ENCODE measurements at places on chromosomes 11 and 22.
A peak's percentile ranks its signal among the peaks of the same experiment; 100 is the strongest.

DNA sequence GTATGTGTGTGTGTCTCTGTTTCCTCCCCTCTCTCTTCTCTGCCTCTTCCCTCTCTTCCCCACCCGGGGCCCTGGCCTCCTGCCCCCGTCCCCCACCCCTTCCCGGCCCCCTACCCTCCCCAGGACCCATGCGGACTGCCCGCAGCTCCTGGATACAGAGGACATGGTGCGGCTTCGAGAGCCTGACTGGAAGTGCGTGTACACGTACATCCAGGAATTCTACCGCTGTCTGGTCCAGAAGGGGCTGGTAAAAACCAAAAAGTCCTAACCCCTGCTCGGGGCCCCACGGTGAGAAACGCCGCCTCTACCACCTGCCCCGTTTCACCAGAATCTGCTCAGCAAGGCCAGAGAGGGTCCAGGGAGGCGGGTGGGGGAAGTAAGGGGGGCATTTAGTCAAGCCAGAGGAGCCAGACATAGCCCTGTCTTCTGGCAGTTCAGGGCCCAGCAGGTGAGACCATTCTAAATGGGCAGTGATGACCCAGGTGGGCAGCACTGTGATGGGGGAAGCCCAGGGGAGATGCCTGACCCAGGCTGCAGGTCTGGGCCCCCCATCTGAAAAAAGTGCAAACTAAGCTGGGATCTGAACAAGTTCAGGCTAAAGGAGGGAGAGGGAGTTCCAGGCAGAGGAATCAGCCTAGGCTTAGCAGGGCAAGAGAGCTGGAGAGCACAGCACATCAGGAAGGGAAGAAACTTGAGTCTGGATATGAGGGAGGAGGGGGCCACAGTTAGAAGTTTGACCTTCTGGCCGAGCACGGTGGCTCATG is 6.4 kb downstream of the SELENOM start:
- no peak for DNase-seq

DNA sequence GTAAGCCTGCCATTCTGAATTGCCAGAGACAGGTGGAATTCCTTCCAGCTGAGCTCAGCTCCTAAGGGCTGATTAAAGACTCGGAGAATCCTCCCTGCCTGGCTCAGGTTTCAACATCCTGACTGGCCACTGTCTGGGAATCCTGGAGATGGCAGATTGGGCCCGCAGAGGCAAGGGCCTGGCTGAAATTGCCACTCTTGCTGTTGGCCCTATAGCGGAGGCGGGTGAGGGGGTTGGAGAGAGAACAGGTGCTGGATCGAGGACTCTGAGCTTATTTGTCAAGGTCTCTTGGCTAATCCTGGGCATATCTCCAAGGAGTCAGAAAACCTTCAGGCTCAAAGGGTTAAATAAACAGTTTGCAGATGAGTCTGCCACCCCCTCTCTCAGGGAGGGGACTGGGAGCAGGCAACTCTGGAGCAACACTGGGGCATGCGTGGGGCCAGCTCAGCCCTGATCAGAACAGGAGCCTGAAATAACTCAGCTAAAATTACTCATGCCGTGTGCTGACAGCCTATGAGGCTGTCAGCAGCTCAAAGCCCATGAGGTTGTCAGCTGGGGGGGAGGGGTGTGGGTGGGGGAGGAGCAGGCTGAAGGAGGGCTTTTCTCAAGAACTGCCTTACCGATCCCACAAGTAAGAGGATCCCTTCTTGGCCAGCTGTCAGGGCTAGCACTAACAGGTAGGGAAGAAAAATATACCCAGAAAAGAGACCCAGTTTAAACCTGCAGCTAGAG is 14.7 kb upstream of the MFRP start:
- DNase-seq = peak; percentile 69

DNA sequence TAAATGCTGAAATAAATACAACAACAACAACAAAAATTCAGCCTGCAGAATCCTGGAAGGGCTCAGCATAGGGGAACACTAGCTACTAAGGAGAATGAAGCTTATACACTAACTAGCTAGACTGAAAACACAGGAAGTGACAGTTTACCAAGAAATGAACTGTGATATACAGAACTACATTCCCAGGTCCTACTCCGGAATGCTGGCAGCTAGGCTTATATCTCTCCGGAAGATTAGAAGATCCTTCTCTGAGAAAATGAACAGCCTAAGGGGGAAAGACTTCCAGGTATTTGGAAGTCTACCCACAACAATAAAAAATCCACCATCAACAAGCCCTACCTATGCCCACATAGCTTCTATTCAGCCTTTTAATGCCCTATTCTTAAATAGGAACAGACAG is 31.0 kb downstream of the CCDC34 start:
- no peak for DNase-seq

- no peak for DNase-seq
Measured at GRCh38 chr22:38471237-38471636, 3.3 kb downstream of the KDELR3 start.

DNA sequence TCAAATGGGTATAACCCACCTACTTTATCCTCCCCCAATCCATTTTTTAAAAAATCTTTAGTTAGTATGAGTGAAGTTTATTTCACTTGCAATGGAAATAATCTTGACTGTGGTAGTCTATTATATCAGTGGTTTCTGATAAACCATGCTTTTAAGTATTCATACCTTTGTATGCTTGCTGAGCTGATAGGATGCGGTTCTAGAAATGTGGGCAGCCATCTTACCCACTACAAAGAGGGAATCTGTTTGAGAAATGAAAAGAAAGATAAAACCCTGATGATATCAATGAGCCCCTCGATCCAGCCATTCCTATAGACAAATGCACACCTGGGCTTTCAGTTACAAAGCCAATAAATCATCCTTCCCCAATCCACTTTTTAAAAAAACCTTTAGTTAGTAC is 13.8 kb upstream of the PVALB start:
- DNase-seq = no peak

DNA sequence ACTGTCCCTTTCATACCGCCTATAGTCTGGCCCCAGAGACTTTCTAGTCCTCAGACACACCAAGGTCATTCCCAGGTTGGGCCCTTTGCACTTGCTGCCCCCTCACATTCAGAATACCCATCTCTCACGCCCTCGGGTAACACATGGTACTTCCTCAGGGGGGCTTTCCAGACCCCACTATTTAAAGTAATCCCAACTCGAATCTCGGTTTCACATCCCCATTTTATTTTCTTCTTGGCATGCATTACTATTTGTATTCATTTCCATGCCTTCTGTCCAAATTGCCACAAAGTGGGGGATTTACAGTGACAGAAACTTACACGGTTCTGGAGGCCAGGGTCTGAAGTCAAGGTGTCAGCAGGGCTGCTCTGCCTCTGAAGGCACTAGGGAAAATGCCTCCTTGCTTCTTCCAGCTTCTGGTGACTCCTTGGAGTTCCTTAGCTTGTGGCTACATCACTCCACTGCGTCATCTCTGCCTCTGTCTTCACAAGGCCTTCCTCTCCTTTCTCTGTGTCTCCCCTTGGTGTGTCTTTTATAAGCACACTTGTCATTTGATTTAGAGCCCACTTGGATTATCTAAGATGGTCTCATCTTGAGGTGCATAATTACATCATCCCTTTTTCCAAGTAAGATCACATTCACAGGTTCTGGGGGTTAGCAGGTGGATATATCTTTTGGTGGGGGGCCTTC is 15.1 kb downstream of the RCN1 start:
- no peak for DNase-seq

DNA sequence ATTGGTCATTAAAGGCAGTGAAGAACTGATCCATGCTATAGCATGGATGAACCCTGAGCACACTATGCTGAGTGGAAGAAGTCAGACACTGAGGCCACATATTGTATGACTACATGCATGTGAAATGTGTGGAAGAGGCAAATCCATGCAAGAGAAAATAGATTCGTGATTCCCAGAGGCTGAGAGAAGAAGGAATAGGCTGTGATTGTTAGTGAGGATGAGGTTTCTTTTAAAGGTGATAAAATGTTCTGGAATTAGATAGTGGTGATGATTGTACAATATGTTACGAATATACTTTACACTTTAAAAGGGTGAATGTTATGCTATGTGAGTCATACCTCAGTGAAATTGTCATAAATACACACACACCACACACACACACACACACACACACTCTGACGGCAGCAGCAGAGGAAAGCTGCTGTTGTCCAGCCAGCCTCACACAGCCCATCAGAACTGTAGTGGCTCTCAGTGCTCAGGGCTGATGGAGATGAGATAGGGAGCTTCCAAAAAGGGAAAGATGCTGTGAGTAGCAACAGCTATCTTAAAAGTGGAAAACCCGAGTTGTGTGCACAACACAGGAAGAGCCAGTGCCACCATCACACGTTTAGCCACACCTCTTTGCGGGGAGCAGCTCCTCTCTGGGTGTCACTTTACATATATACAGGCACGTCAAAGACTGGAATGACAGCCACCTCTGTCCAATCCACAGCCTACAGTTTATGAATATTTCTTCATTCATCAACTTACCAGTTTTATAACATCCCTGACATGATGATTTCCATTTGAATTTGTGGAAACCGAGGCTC is 153.0 kb downstream of the SPATA19 start:
- no peak for DNase-seq

DNA sequence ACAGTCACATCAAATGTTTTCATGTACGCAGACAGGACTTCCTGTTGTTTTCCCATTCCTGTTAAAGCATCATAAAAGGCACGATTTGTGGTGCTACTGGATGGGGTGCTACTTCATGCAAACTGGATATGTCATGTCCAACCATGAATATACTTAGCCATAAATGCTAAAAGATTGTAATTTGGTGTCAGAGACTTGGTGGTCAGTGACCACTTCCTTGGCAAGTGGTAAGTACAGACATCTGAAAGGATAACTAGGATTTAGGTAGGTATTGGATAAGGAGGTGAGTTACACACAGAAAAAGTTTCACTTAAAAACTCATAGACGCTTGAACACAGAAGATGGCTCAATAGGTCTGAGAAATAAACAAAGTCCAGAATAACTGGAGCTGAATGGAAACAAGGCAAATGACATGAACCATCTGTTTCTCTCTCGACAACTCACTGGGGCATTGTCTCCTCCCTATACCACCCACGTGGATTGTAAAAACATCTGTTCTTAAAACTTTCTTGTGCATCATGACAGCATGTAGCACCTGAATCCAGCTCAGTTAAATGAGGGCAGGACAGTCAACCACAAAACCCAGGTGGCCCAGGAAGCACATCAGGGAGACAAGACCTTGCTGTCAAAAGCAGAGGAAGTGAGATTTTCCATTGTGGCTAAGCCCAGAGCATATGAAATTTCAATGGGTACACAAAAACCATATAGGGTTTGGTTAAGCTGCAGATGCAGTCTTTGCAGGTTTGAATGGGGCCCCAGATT is 22.1 kb upstream of the IGLL5 start:
- no peak for DNase-seq

DNA sequence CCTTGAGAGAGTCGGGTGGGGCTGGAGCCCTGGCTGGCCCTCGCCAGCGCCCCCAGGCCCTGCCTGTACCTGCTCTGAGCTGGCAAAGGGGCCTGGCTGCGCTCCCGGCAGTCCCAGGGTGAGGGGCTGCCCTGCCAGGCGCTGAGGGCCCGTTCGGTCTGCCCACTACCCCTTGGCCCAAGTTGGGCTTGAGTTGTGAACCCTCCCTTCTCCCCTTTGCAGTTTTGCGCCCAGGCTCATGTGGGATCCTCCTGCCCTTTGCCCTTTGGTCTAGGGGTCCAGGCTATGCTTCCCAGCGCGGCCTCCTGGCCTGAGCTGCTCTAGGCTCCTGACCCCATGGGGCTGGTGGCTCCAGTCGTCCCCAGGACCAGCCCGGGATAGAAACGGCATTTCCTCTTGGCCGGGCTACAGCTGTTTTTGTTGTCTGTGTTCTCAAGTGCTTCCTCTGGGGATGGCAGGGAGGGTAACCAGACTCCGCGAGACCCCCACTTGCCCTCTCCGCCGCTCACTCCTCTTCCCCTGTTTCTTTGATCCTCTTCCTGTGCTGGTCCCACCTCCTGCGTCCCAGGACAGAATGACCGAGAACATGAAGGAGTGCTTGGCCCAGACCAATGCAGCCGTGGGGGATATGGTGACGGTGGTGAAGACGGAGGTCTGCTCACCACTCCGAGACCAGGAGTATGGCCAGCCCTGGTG is 34.9 kb downstream of the PRDM11 start:
- DNase-seq = no peak

DNA sequence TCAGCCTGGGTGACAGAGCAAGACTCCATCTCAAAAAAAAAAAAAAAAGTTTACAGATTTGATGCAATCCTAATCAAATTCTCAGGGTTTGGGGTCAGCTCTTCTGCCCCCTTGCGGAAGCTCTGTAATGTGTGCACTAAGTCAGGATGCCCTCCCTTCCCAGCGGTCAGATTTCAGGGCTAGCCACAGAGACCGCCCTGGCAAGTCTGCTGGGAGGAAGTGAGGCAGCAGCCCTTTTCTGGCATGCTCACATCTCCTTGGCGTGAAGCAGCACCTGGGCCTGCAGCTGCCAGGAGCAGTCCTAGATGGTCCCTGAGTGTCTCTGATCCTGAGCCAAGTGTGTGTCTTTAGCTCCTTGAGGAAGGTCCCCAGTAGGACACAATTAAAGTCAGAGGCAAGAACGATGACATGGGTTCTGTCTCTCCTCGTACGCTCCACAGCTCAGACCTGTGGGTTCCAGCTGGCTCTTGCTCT is 10.9 kb upstream of the APOBEC3C start:
- no peak for DNase-seq

- DNase-seq = no peak
Measured at GRCh38 chr22:31754813-31755212, 994 bp downstream of the DEPDC5 start.

GRCh38 chr22:36887162-36887561 is 26.3 kb upstream of the CSF2RB start:
- DNase-seq = no peak

DNA sequence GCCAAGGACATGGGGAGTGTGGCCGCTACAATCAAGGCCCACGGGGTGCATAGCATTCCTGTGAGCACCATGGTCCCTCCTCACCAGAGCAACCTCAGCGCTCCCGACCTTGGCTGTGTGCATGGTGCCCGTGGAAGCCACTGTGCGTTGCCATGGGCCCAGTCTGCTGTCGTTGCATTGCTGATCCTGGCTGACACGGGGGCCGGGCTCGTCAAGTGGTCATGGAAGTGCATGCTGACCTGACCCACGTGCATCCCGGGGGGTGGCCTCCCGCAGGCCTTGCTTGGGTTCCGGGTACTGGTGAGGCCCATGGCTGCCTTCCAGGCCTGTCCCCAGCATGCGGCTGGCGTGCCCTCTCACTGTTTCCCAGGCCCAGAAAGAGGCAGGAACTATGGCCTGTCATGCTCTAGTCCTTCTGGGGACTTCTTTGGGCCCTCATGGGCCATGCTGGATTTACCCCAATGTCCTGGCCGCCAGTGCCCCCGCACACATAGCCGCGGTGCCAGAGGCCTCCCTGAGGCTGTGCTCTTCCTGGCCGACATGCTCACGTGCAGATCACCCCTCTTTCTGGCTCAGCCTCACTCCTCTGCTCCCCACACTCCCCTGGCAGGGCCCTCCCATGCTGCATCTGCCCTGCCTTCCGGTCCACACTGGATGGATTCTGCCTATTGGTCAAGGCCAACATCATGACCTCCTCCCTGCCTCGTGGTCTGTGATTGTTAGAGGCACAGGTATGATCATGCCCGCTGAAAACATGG is 1258.0 kb downstream of the BRD1 start:
- no peak for DNase-seq

DNA sequence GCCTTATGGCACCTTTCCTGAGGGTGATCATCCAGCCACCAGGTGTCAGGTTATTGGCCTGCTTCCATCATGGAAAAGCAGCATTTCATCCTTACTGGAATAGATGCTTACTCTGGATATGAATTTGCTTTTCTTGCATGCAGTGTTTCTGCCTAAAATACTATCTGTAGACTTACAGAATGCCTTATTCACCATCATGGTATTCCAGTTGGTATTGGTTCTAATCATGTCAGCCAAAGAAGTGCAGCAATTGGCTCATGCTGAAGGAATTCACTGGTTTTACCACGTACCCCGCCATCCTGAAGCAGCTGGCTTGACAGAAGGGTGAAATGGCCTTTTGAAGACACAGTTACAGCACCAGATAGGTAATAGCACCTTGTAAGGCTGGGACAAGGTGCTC is 194.2 kb downstream of the AASDHPPT start:
- no peak for DNase-seq

Data from retinal pigment epithelial cell (primary cell).